CD4-positive, alpha-beta T cell treated with Interferon alpha-2 for 1 hour (primary cell): ENCODE measurements at places on chromosomes 5 and 9.

GRCh38 chr9:100575765-100576386, 2.0 kb upstream of the CAVIN4 start:
- no peak for DNase-seq

GRCh38 chr5:16391858-16392649, 73.5 kb downstream of the ZNF622 start:
- DNase-seq = no peak

DNA sequence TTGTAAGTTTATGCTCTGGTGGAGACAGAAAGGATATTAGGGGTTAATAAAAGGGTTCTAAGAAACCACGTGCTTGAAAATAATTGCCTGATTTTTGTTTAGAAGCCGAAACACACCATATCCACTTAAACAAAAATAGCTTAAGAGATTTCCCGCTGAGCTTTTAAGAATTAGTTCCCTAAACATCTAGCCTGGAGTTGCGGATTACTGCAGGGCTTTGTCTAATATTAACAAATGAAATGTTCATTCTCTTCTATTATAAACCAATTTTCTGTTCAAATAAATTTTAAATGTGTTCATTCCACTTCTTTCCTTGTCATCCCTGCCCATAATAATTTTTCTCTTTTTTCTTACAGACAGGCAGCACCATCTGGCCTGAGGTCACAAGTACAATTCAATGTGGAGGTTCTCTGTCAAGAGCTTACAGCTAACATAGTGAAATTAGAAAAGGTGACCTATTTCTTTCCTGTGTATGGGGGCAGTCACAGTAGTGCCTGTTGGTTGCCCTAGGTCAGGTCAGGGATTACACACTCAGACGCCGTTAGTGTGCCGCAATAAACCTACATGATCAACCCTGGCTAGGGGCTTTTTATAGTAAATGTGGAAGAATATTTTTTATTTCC, 65.3 kb downstream of the GRAMD2B start:
- DNase-seq = no peak

GRCh38 chr5:34412736-34413135, 243.4 kb upstream of the RAI14 start:
- DNase-seq = no peak

DNA sequence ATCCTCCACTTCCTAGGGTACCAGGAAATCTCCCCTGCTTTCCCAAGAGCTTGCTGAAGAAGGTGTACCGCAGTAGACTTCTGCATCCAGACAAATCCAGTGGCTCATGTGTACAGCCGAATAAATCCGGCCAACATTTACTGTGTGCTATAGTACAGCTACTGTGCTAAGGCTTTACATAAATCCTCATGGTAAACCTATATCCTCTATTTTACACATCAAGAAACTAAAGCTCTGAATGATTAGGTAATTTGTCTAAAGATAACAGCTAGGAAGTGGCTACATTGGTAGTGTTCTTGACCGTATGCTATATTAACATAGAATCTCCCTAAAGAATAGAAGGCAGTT, 511 bp upstream of the WDR41 start:
- no peak for DNase-seq

- no peak for DNase-seq
Observed at GRCh38 chr5:59785676-59786333, 107.7 kb downstream of the PDE4D start.

GRCh38 chr5:37915097-37915736, 75.4 kb upstream of the GDNF start:
- no peak for DNase-seq

- DNase-seq = peak; percentile 54
Observed at GRCh38 chr5:140042643-140043507, at the start of gene NRG2. NRG2 (minus strand) TSS chr5:140043299.

GRCh38 chr5:485113-485945, 38.9 kb downstream of the SLC9A3 start:
- no peak for DNase-seq

- DNase-seq = no peak
Observed at GRCh38 chr9:4689687-4690104, 10.3 kb downstream of the CDC37L1 start.
